ENCODE measurements at places on chromosomes 4 and X.

DNA sequence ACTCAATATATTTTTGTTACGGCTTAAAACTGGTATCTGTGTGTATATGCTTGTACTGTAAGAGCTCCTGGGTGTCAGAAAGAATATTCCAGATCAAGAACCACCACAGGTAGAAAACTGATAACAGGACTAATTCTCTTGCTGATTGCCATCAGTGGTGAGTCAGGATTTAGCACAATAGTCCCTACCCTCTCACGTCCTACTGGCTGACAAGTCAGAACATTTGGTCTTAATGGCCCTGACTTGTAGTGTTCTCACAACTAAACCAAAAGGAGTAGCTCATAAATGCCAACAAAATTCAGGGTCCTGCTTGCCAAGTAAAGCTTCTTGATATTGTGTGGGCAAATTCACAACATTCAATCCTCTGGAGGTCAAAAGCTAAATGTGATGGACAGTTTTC, 105.2 kb upstream of the MAB21L2 start:
- no peak for DNase-seq

DNA sequence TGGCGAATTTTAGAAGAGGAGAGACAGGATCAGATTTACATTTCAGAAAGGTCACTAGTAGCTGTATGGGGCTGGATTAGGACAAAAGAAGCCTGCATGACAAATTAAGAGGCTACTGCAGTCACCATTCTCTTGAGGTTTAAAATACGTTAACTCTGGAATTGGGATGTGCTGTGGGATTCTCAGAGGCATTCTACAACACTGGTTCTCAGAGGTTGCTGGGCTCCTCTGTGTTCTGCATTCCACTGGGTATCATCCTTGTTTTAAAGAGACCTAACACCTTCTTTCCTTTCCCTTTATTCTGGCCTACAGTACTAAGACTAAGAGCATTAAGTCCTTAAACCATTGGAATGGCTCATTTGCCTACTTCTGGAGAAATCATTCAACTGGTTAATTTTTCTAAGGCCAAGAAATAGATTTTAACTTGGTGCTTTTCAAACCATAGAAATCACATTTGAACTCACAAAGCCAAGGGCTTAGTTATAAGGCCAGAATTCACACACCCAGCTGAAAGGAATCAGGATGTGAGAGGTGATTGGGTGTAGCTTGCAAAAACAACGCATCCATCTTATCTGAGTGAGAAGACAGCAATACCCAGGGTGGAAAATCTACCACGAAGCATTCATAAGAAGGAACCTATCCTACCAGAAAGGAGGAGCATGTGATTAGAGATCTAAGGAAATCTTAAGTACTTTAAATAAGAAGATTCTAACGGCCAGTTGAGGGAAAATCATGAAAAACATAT, 116.6 kb downstream of the SHISA3 start:
- no peak for DNase-seq

- DNase-seq, result no peak
Observed at GRCh38 chr4:152501846-152502536, 33.9 kb downstream of the FBXW7 start.

DNA sequence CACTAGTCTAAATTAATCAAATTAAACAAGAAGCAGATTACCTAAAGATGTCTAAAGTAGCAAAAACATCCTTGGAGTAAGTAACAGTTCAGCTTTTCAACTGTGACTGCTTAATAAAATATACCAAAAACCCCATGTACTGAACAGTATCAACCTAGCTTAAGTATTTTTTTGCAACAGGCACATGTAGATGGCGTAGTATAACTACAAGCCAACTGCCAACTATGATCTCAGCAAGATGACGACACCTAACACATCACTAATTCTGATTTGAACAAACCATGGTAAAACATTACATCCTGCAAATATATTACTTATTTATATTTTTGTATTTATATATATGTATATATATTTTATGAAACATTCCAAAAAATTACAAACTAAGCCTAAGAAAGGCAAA, 24.5 kb downstream of the DHX15 start:
- no peak for DNase-seq

- peak; percentile 0 for DNase-seq
Observed at GRCh38 chr4:79652232-79652631, 244.2 kb upstream of the GK2 start.

DNA sequence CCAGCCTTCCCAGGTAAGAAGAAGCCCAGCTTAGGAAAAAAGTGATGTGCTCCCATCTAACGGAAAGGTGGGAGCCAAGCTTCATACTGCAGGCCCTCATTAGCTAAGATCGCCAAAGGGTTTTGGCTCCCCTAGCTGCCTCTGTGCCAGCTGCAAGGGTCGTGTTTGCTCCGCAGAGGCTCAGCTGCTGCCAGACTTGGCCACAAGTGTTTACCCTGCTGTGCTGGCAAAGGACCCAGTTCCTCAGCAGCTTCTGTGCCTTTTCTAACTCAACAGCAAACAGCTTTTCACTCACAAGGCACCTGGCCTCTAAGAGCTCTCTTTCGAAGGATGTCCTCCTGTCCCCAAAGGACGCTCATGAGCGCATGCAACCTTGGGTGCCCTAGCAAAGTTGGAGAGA, 12.2 kb upstream of the VMA21 start:
- DNase-seq, result peak; percentile 15

DNA sequence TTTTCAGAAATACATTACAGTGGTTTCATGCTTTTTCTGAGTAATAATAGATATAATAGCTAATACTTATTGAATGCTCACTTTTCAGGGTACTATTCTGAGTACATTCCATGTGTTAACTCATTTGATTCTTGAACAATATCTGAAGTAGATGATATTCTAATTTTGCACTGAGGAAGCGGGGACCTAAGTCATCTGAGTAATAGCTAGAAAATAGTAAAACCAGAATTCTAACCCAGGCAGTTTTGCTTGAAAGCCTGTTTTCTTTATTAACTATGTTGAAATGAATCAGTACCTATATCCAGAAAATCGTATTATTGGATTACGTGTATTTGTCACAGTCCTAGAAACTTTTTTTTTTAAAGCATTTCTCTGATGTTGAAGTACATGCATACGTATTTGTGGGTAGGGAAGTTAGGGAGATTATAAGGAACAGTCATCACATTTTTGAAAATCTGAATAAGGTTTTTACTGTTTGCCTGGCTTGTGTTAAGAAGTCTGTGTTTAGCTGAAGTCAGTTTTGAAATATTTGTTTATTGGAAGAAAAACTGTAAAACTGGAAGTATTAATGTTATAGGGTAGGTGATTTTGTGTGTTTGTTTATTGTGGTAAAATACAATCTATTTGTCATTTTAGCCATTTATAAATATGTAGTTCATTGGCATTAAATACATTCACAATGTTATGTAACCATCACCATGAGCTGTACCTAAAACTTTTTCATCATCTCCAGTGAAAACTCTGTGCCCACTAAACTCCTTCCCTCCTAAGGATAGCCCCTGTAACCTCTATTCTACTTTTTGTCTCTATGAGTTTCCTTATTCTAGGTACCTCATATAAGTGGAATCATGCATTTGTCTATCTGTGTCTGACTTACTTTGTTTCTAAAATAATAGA, 55.3 kb downstream of the FIP1L1 start:
- DNase-seq, result no peak

DNA sequence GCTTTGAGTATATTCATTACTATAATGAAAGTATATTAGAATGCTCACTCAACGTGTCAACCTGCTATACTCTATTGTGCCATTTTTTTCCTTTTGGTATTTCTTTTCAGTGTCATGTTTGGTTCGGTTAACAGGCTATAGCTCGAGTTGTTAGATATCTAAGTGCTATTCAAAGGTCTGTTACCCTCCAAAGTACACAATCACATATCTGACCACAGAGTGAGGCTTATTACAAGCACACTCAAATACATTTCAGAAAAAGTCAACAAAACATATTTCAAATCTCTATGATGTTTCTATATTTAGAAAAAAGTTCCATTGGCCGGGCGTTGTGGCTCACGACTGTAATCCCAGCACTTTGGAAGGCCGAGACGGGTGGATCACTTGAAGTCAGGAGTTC, 32.8 kb downstream of the WNK3 start:
- no peak for DNase-seq

DNA sequence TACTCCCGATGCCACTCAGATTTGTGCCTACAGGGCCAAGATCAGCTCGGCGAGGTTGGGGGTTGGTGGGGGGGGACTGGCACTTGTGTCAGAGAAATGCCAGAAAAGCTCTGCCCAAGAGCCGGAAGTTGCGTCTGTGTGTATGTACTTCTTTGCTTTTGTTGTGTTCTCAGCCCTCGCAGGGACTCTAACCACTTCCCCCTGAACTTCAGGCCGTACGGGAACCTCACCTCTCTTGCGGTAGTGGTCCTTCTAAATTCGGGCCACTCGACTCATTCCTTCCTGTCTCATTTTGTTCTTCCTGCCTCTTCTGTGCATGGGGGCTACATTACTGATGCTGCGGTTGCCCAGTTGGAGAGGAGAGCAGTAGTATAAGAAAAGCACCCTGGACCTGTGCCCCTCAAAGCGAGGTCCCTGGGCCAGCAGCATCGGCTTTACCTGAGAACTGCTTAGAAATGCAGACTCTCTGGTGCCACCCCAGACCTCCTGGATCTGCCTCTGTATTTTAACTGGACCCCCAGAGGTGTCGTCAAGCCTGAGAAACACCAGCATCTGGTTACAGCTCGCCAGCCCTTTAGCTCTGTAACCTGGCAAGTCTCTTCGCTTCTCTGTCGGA, 146.3 kb upstream of the RPS6KA3 start:
- DNase-seq, result no peak

- no peak for DNase-seq
Observed at GRCh38 chr4:121168446-121169281, 4.5 kb upstream of the TNIP3 start.

DNA sequence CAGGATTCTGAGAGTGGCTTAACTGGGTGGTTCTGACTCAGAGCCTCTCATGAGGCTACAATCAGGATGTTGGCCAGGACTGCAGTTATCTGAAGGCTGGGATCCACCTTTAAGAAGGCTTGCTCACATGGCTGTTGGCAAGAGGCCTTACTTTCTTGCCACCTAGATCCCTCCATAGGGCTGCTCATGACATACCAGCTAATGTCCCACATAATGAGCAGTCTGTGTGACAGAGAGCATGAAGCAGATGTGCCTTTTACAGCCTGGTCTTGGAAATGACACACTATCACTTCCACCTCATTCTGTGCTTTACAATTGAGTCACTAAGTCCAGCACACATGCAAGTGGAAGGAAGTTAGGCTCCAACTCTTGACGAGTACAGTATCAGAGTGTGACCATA, 4.3 kb upstream of the RBM3 start:
- DNase-seq, result no peak

DNA sequence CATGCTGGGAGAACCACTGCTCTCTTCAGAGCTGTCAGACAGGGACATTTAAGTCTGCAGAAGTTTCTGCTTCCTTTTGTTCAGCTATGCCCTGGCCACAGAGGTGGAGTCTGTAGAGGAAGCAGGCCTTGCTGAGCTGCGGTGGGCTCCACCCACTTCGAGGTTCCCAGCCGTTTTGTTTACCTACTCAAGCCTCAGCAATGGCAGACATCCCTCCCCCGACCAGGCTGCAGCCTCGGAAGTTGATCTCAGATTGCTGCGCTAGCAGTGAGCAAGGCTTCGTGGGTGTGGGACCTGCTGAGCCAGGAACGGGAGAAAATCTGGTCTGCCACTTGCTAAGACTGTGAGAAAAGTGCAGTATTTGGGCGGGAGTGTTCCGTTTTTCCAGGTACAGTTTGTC, 118.9 kb downstream of the SLC10A6 start:
- no peak for DNase-seq

Measured in NCI-H2081 (cell line).